ENCODE measurements at places on chromosomes 5 and 9. TPM values are rescaled to one million over a fixed set of nuclear protein-coding genes. Genes with fewer than 3 reads are reported as not detected.

GRCh38 chr5:95149387-95149786 is 135.5 kb downstream of the MCTP1 start:
- H3K36me3 ChIP-seq, result peaks cover 13% of the 10 kb centered on the region
- H3K27me3 ChIP-seq, result peaks cover 5% of the 10 kb centered on the region
- no peak overlapping the region for H3K4me3 ChIP-seq
- H3K27ac ChIP-seq, result no peak overlapping the region
- DNase-seq, result no peak

Gene INSL4
- total RNA-seq, result not detected

Gene NXNL2
- total RNA-seq, result 0.36 TPM

DNA sequence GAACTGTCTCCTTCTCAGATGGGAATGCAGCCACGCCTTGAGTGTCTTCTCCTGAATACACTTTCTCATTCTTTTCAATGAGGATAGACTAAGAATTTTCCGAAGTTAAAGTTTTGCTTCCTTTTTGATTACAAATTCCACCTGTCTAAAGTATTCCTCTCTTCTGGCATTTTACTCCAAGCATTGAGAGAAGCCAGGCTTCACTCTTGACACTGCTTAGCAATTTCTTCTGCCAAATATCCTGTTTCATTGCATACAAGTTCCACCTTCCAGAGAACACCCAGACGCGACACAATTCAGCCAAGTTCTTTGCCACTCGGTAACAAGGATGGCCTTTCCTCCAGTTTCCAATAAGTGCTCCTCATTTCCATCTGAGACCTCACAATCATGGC is 35.6 kb upstream of the COL5A1 start:
- H3K27ac ChIP-seq, result no peak overlapping the region
- H3K36me3 ChIP-seq, result no peaks in the 10 kb centered on the region
- H3K4me1 ChIP-seq, result peaks cover 80% of the 10 kb centered on the region

Gene FOXD4L5
- total RNA-seq, result 0.51 TPM

Gene PCA3
- not detected for total RNA-seq

Gene WDR41
- total RNA-seq, result 95.1 TPM

Gene SLC6A3
- not detected for total RNA-seq

DNA sequence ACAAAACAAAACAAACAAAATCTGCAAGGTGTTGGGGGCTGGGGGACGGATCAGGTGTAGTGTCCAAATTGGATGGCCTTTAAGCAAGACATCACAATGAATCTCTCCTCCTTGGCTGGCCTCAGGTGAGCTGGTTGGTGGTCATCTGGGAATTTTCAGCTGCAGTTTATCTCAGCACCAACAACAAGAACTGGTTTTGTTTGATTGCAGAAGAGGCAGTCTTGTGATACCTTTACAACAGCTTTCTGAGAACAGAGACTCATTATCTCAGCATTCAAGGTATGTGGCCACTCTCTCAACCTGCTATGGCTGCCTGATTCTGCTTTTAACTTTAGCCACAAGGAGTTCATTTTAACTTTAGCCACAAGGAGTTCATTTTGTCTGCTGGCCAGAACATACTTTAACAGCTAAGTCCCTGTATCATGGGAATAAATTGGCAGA is 1543.4 kb downstream of the EFNA5 start:
- no peak overlapping the region for H3K4me3 ChIP-seq
- H3K4me1 ChIP-seq, result no peaks in the 10 kb centered on the region
- no peaks in the 10 kb centered on the region for H3K36me3 ChIP-seq

Gene TLX3
- not detected for total RNA-seq

Gene GFI1B
- not detected for total RNA-seq

Gene HACD4
- 0.97 TPM for total RNA-seq

DNA sequence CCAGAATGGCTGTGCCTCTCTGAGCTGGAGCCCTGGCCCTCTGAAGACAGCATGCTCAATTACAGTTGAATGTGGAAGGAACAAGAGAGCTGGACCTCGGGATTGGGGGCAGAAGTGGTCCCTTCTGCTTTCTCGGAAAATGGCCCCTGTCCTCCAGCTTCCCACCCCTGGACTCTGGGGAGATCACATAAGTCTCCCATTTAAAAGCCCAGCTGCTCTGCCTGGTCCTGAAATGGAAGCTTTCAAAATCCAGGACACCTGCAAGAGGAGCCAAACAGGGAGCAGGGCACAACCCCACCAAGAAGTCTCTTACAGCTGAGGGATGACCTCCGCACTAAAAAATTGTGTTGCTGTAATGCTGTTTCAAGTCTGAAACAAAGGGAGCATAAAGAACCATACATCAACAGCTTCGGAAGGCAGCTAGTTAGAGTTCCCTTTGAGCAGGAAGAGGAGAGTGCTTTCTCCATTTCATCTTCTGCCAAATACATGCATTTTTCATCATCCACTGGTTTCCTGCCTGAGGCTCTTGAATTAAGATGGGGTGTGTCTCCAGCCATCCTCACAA is 48.2 kb downstream of the TGFBI start:
- H3K4me1 ChIP-seq, result no peaks in the 10 kb centered on the region
- no peaks in the 10 kb centered on the region for H3K27me3 ChIP-seq
- H3K27ac ChIP-seq, result no peak overlapping the region

- no peaks in the 10 kb centered on the region for H3K27me3 ChIP-seq
- no peaks in the 10 kb centered on the region for H3K36me3 ChIP-seq
- peaks cover 29% of the 10 kb centered on the region for H3K4me1 ChIP-seq
- H3K4me3 ChIP-seq, result no peak overlapping the region
- DNase-seq, result no peak
Measured at GRCh38 chr5:102531506-102531905, 32.7 kb upstream of the SLCO6A1 start.

DNA sequence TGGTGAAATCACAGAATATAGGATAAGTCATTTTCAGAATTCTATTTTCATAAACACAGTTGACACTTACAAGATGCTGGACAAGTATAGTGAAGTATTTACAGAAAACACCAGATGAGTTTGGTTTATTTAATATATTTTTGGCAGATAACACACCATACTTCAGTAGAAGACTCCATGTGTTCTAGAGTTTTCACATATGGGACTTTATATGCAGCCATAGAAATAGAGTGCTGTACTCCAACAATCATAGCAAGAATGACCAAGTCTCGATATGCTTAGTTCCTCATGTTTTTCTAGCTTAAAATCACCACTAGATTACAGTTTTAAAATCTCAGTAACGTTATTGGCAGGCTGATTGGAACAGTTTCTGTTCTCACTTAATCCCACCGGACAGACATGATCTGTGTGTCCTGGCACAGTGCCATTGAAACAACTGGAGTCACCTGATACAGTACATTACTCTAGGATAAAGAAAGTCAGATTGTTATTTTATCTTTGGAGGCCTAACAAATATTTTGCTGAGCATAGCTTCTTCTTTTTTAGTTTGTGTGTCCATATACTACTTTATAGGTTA is 45.8 kb upstream of the ERBIN start:
- peaks cover 12% of the 10 kb centered on the region for H3K4me1 ChIP-seq
- H3K36me3 ChIP-seq, result no peaks in the 10 kb centered on the region
- H3K27me3 ChIP-seq, result no peaks in the 10 kb centered on the region
- H3K27ac ChIP-seq, result no peak overlapping the region

GRCh38 chr9:13651969-13652663 is 372.6 kb upstream of the MPDZ start:
- H3K36me3 ChIP-seq, result peaks cover 2% of the 10 kb centered on the region
- H3K4me1 ChIP-seq, result no peaks in the 10 kb centered on the region
- DNase-seq, result no peak
- H3K27ac ChIP-seq, result no peak overlapping the region

Gene PRDM12
- total RNA-seq, result 0.23 TPM

- H3K4me3 ChIP-seq, result no peak overlapping the region
- H3K27ac ChIP-seq, result no peak overlapping the region
- no peak for DNase-seq
Measured at GRCh38 chr5:157823655-157824054, 35.3 kb downstream of the CLINT1 start.

DNA sequence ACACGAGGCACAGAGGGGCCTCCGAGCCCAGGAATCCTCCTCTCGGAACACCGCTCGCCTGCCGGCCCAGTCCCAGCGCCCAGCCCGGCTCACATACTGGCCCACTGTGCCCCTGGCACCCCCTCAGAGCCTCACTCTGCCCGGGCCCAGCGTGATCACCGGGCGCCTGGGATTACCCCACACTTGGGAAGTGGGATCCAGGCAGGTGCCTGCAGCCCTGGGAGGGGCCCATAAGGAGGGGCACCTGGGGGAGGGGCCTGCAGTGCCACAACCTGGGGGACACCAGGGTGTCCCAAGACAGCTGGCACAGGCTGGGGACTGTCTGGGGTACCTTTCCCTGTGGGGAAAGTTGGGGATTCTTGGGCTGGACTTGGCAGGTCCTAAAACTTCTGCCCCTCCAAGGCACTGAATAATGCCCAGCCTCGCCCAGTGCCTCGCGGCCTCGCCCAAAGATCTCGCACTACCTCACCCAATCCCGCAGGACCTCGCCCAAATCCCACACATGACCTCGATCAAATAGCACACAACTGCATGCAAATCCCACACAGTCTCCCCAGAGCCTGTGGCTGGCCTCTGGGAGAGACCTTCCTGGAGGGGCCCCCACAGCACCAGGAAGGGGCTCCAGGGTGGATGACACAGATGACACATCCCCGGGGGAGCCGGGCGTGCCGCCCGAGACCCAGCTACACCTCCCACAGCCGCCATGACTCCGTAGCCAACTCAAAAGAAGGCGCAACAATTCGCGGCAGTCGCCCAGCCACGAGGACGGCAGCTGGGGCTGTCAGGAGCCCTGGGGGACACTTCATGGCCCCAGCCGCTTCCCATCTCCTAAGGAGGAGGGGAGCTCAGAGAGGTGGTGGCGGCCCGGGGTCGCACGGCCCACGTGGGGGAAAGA is 13.7 kb downstream of the NOTCH1 start:
- DNase-seq, result no peak
- peaks cover 7% of the 10 kb centered on the region for H3K4me1 ChIP-seq
- peaks cover 2% of the 10 kb centered on the region for H3K36me3 ChIP-seq
- H3K27ac ChIP-seq, result no peak overlapping the region
- H3K4me3 ChIP-seq, result no peak overlapping the region

Gene PDCD1LG2
- total RNA-seq, result 1.1 TPM

GRCh38 chr9:89493181-89493580 is 4.7 kb downstream of the SEMA4D start:
- H3K4me1 ChIP-seq, result peaks cover 7% of the 10 kb centered on the region
- peaks cover 3% of the 10 kb centered on the region for H3K27me3 ChIP-seq

- no peak overlapping the region for H3K4me3 ChIP-seq
- peaks cover 43% of the 10 kb centered on the region for H3K27me3 ChIP-seq
- no peak overlapping the region for H3K27ac ChIP-seq
- no peak for DNase-seq
- no peaks in the 10 kb centered on the region for H3K4me1 ChIP-seq
- H3K36me3 ChIP-seq, result no peaks in the 10 kb centered on the region
Measured at GRCh38 chr5:140024928-140025327, 18.2 kb downstream of the NRG2 start.

Gene IL17B
- 1.1 TPM for total RNA-seq

DNA sequence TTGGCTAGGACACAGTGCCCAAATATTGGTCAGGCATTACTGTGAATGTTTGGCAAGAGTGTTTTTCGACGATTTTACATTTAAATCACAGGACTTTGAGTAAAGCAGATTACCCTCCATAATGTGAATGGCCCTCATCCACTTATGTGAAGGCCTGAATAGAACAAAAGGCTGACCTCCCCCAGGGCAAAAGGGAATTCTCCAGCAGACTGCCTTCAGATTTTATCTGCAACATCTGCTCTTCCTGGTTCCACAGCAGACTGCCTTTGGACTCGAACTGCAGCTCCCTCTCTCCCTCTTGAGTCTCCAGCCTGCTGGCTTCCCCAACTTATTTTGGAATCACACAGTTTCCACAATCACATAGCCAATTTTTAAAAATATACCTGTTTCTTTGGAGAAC is 7.1 kb upstream of the TMEM215 start:
- no peak overlapping the region for H3K4me3 ChIP-seq
- peaks cover 18% of the 10 kb centered on the region for H3K27me3 ChIP-seq
- no peak for DNase-seq
- H3K36me3 ChIP-seq, result peaks cover 2% of the 10 kb centered on the region

DNA sequence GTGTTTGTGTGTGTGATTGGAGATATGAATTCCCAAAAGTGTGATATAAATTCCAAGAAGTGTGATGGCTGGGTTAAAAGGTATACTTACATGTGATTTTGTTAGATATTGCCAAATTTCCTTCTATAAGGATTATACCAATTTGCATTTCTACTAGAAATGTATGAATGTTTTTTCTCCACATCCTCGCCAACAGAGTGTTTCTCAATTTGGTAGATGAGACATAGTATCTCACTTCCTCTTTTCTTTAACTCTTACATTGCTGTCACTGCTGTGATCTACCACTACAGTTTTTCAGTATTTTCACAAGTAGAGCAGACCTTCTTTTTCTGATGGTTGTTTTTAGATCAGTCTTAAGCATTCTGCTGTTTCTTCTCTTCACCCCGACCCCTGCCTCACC is 111.3 kb downstream of the FER start:
- peaks cover 5% of the 10 kb centered on the region for H3K4me1 ChIP-seq
- H3K4me3 ChIP-seq, result no peak overlapping the region
- no peak overlapping the region for H3K27ac ChIP-seq
- H3K36me3 ChIP-seq, result no peaks in the 10 kb centered on the region
- H3K27me3 ChIP-seq, result no peaks in the 10 kb centered on the region

GRCh38 chr5:72842816-72843215 is 26.4 kb downstream of the TNPO1 start:
- no peaks in the 10 kb centered on the region for H3K36me3 ChIP-seq
- DNase-seq, result no peak
- peaks cover 69% of the 10 kb centered on the region for H3K4me1 ChIP-seq

GRCh38 chr9:135865531-135865930 is 41.8 kb downstream of the CAMSAP1 start:
- no peak for DNase-seq
- no peaks in the 10 kb centered on the region for H3K36me3 ChIP-seq
- no peaks in the 10 kb centered on the region for H3K27me3 ChIP-seq
- H3K4me1 ChIP-seq, result peaks cover 22% of the 10 kb centered on the region

DNA sequence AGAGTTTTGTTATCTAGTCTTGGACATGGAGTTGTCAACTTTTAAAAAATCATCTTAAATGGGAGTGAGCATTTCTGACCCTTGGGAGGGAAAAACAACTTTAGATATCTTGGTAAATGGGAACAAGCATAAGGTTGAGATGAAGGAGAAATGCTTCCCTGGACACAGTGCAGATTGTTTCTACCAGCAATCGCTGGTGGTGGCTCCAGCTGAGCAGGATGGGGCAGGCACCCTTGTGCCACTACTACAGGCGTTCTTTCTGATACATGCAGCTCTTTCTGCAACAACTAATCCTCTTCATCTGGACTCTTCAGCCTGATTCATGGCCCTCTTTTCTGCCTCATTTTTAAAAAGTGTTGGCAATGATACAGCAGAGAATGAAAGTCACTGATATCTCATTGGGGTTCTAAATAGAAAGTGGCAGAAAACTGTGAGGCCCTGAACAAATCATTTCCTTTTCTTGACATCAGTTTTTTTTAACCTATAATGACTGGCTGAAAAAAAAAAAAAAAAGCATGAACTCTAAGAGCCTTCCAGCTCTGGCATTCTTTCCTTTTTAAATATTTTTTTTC is 409.4 kb upstream of the PTGER4 start:
- no peaks in the 10 kb centered on the region for H3K4me1 ChIP-seq
- no peak for DNase-seq
- peaks cover 4% of the 10 kb centered on the region for H3K27me3 ChIP-seq
- no peak overlapping the region for H3K4me3 ChIP-seq

GRCh38 chr5:133698646-133699526 is 86.5 kb upstream of the FSTL4 start:
- H3K27me3 ChIP-seq, result peaks cover 6% of the 10 kb centered on the region
- no peaks in the 10 kb centered on the region for H3K4me1 ChIP-seq
- DNase-seq, result no peak
- H3K4me3 ChIP-seq, result no peak overlapping the region
- H3K27ac ChIP-seq, result no peak overlapping the region
- no peaks in the 10 kb centered on the region for H3K36me3 ChIP-seq

Gene C5orf58
- not detected for total RNA-seq

Measured in chondrocyte (in vitro differentiated cells).